ENCODE measurements at places on chromosomes 6 and 20.

DNA sequence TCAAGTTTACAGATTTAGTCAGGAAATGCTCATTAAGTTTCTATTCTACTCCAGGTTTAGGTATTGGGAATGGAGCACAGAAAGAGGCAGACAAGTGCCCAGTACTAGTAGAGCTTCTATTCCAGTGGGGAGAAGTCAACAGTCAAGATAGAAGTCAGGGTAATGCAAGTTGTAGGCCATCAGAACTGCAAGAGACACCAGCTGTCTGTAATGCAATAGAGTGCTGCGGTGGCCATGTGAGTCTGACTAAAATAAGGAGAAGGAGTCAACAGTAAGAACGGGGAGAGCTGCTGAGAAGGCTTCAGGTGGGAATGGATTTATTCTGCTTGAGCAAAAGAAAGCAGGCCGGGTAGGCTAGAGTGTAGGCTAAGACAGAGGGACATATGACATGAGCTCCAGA lies 515.0 kb downstream of the QKI start:
- DNase-seq = no peak

GRCh38 chr20:37846573-37846972 lies 56.4 kb upstream of the VSTM2L start:
- DNase-seq = no peak

DNA sequence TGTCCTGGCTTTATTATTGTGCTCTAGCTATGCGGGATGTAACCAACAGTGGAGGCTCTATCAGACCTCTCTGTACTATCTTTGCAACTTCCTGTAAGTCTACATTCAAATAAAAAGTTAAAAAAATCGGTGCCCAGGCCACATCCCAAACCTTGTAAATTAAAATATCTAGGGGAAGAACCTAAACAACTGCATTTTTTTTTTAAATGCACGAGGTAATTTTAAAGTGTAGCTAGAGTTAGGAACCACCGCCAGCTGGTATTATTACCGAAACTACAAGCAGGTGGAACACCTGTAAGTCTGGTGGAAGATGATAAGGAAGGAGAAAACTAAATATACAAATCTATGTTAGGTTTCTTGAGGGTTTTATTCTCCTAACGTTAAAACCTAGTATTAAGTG lies 34.5 kb upstream of the ID4 start:
- DNase-seq = peak; percentile 44

DNA sequence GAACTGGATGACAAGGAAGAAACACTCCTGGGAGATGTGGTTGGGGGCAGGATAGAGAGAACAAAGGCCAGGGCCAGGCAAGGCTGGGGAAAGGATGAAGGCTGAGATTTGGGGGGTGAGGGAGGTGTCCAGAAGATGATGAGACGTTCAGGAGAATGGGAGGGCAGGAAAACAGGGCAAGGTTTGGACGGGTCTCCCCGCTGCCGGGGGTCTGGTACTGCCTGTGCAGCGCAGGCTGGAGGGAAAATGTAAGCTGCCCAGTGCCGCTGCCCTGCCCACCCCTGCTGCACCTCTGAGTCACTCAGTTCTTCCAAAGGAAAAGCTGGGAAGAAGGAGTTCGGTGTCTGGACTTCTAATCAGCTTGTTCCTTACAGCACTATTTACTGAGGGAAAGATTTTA lies 130.9 kb downstream of the DTNBP1 start:
- no peak for DNase-seq

- DNase-seq = no peak
Measured at GRCh38 chr6:119129968-119130484, 51.6 kb upstream of the FAM184A start.

GRCh38 chr6:80179695-80180094 lies 73.2 kb downstream of the BCKDHB start:
- DNase-seq = no peak

GRCh38 chr20:34083137-34083536 lies 28.9 kb downstream of the EIF2S2 start:
- no peak for DNase-seq

Measured in NAMALWA (cell line).